Activated CD4-positive, alpha-beta T cell treated with anti-CD3 and anti-CD28 coated beads for 24 hours (primary cell): ENCODE measurements at places on chromosomes 4 and X.

DNA sequence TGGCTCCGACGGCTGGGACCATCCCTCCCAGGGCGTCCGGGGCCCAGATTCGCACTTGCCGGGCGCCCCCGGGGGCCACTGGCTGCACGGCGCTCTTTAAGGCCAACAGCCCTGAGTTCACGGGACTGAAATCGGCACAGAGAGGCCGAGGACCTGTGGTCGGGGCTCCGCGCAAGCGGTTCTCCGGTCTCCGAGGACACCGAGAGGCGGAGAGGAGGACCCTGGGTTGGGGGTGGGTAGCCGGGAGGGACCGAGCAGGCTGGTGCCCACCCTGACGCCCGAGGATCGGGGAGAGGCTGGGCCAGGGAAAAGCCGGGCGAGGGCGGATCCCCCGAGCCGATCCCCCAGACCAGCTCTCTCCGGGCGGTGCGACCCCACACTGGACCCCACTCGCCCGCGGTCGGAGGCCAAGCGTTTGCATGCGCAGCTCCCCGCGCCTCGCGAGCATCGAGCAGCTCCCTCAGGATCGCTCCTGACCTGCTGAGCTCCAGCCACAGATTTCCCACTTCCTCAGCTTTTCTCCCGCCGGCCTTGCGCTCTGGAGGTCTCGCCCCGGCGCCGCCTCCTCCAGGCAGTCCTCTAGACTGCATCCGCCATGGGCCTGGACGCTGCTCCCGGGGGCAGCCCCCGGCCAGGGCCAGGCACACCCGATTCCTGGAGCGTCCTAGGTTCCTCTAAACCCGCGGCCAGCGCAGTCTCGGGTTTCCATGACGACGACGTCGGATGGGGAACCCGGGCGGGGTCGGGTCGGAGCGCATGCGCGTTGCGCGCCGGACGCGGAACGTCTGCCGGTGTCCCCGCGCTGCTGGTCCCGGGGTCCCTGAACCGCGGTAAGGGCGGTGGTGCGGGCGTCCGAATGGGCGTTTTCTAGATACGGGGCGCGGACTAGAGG lies 17.6 kb upstream of the NAT8L start:
- peak; percentile 88 for DNase-seq

DNA sequence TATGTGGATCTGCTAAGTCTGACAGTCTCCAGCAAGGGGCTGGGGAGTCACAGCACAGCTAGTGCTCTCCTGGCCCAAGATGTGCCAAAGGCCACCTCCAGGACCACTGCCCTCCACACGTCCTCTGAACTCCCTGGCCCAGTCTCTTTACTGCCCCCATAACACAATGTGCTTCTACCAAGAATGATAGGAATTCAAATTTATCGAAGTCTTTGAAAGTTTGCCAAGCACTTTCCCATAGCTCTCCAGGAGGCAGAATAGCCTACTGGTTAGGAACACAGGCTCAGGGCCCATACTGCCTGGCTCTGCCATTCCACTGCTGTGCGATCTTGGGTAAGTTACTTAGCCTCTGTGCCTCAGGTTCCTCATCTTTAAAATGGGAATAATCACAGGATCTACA lies 86.7 kb downstream of the NHSL2 start:
- DNase-seq: no peak

- DNase-seq: no peak
These were observed 418.8 kb downstream of the BCOR start for GRCh38 chrX:39678914-39679313.

DNA sequence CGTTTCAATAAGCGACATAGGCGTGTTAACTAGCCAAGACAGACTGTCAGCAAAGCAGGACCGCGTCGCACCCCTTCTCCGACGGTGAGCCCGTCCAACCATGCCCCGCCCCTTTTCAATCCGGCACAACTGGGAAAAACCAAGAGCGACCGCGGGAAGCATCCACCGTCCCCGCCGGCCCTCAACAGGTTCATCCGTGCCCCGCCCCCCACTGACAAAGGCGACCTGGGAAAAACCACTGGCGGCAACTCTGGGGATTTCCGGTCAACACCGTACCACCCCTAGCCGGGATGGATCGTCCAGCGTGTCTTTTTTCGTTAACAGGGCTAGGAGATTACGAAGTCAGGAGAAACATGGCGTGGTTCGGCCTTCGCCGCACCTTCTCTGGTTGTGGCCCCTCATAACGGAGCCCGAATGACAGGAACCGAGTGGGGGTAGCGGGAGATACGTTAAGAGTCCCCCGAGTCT lies 377 bp downstream of the TIMM17B start:
- no peak for DNase-seq

DNA sequence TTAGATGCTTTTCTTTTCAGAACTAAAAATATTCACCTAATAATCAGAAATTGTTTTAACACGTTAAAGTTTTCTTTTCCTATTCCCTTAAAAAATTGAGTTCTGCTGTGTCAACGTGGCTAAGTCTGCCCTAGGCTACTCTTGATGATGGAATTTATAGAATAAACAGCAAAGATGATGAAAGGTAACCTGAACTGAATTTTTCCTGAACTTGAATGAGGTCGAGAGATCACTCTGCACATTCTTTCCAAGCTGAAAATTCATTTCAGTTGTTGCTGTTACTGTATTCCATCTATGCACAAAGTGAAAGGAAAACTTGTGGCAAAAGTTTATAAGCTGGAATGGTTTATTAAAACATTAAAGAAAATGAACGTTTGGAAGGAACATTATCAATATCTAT lies 245.9 kb upstream of the GIMD1 start:
- no peak for DNase-seq
